Epithelial cell of proximal tubule (primary cell): ENCODE measurements at places on chromosomes 5 and 9. TPM values are rescaled to one million over a fixed set of nuclear protein-coding genes. Genes with fewer than 3 reads are reported as not detected.

DNA sequence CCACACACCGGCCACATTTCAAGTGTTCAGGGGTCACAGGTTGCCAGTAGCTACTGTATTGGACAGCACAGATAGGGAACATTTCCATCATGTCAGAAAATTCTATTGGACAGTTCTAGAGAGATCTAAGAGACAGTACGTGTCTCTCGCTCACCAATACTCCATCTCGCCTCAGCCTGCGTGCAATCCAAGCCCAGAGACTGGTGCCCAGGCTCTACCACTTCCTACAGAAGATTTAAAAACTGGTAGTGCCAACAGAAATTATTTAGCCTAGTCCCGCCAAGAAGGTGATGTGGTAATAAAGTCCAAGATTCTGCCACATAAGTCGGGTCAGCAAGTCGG lies 390 bp upstream of the SNX2 start:
- DNase-seq: no peak

DNA sequence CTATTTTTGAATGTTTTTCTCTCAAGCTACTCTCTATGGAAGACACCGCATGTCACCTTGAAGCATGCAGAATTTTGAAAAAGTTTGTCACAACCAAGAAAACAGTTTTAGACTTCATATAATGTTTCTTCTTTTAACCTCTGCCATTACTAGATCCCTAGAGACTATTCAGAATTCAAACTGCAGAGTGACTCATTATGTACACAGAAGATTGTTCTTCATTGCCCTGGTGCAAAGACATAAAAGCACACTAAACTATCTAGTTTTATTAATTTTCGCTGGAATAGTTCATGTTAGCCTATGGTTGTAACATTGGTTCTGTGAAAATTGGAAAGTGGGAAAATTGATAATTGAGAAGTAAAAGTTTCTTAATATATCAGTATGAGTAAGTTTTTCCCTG lies 18.4 kb downstream of the F2RL2 start:
- no peak for DNase-seq

- no peak for DNase-seq
These were observed 71.0 kb downstream of the FER start for GRCh38 chr5:108818613-108819272.

Gene GOLGA2
- total RNA-seq: 35.9 and 41.3 TPM in 2 replicates

- no peak for DNase-seq
These were observed 20.9 kb upstream of the NSD1 start for GRCh38 chr5:177112589-177113220.

- DNase-seq: no peak
These were observed 178.8 kb upstream of the IL12B start for GRCh38 chr5:159509002-159509660.

Gene IFNA16
- not detected in 2 replicates for total RNA-seq

GRCh38 chr5:82413302-82414040 lies 135.3 kb upstream of the RPS23 start:
- DNase-seq: peak; percentile 69

Gene ECM2
- not detected in 2 replicates for total RNA-seq

Gene IL31RA
- total RNA-seq: 2.5 and 2.9 TPM in 2 replicates

DNA sequence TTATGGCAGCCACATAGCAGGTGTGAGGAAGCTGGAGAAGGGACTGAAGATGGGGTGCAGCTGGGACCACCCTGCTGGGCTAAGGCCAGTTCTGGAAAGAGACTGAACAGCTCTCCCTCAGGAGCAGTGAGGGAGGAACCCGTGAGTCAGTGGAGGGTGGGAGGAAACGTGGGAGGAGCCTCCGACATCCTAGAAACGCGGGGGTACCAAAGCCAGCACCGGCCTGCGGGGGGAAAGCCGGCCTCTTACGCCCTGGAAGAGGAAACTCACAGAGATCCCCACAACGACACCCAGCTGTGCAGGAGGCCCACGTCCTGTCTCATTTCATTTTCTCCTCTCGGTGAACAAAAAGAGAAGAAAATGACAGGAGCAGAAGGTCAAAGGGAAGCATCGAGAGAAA lies 185.8 kb upstream of the IRX4 start:
- DNase-seq: no peak

DNA sequence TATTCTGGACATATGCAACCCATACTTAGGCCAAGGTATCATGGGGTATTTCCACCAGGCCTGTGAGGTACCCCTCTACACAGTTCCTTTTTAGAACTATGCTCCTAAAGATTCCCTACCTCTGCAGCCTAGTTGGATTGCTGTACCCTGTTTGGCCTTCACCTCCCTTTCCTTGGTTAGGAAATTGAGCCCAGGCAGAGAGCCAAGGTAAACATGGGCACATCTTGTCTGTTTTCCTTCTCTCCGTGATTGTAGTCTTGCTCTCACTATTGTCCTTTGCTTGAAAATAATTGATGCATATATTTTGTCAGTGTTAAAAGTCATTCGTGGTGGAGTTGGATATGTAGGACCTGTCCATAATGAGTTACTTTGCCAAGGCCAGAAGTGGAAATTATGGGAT lies 26.7 kb downstream of the BDP1 start:
- peak; percentile 32 for DNase-seq

DNA sequence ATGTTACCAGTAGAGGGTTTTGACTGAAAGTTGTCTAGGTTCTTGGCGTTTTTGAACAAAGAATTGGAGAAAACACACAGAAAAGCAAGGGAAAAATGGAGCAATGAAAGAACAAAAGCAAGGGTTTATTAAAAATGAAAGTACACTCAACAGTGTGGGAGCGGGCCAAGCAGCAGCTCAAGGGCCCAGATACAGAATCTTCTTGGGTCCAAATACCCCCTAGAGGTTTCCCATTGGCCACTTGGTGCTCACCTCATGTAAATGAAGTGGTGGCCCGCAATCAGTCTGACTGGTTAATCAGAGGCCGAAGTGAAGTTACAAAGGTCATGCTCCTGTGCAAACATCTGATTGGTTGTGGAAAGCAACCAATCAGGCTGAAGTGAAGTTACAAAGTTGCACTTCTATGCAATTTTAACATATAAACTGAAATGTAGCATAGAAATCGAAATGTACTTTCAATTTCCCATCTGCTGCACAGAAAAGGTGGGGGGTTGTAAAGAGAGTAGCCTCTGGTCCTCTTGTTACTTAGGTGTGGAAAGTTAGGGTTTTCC lies 1.9 kb upstream of the GM2A start:
- DNase-seq: no peak
